ENCODE measurements at places on chromosomes 16 and 17.

- DNase-seq, result no peak
Observed at GRCh38 chr16:17607075-17607509, 136.3 kb upstream of the XYLT1 start.

DNA sequence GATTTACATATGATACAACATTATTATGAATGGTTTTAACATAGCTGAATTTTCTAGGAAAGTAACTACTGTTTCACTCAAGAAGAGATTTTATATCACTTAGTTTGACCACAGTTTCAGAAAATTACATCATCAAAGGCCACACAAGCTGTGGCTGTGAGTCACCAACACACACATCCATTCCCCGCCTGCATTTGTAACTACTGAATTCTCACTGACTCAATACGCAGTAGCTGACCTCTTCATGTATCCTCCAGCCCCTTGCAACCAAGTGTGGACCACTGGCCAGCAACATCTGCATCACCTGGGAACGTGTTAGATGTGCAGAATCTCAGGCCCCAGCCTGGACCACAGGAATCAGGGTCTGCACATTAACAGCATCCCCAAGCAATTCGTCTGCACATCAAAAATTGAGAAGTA is 197.6 kb downstream of the XYLT1 start:
- DNase-seq, result peak; percentile 87

- DNase-seq, result no peak
Observed at GRCh38 chr16:27499659-27500055, 50.1 kb downstream of the GTF3C1 start.

DNA sequence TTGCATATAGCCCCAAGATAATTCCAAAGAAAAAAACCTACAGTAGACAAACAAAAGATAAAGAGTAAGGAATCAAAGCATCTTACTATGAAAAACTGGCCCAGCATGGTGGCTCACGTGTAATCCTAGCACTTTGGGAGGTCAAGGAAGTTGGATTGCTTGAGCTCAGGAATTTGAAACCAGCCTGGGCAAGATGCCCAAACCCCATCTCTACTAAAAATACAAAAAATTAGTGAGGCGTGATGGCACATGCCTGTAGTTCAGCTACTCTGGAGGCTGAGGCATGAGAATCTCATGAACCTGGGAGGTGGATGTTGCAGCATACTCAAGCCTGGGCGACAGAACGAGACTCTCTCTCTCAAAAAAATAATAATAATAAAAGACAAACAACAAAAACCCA is 764.7 kb upstream of the KIF2B start:
- no peak for DNase-seq

DNA sequence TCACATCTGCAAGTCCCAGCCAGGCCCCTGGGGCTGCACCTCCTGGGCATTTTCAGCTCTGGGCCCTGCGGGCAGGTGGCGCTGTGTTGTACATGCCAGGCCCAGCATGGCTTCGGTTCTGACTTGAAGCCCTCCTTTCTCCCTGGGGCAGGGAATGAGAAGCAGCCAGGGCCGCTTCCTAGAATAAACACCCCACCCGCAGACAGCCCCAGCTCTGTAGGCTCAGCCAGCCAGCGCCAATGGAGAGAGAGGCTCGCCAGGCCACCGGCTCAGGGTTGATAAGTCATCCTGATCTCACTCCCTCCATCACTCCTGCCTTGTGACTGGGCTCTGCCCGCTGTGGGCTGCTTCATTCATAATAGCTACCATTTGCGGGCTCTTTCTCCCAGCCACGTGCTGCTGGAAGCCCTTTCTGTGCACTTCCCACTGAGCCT is 6.0 kb upstream of the GLIS2 start:
- no peak for DNase-seq

DNA sequence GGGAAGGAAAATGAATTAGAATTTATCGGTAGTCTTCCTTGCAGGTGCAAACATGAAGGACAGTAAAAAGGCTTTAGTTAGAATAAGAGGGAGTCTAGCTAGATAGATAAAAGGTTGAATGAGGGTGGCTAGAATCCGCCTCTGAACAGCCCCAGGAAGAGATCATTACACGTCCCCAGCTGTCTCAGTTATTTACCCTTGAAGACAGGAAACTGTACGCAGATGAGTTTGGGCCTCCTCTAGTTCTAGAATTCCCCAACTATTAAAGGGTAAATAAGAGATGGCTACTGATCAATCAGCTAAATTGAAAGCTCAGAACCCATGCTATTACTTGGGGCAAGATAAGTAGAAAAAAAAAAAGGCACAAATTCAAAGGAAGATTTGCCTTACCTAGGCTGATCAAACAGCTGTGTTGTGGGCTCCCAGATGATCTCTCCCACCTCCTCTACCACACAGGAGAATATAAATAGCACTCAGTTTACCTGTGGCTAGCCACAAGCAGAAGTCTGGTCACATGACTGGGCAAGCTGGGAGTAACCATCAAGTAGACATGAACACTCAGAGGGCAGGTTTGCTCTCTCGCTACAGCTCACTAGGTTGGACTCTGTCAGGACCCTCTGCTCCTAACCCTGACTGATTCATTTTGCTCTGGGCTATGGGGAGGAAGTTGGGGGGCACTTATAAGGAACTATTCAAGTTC is 17.0 kb downstream of the FAM117A start:
- DNase-seq, result no peak

GRCh38 chr17:15779119-15779518 is 47.0 kb downstream of the TBC1D26 start:
- DNase-seq, result no peak

DNA sequence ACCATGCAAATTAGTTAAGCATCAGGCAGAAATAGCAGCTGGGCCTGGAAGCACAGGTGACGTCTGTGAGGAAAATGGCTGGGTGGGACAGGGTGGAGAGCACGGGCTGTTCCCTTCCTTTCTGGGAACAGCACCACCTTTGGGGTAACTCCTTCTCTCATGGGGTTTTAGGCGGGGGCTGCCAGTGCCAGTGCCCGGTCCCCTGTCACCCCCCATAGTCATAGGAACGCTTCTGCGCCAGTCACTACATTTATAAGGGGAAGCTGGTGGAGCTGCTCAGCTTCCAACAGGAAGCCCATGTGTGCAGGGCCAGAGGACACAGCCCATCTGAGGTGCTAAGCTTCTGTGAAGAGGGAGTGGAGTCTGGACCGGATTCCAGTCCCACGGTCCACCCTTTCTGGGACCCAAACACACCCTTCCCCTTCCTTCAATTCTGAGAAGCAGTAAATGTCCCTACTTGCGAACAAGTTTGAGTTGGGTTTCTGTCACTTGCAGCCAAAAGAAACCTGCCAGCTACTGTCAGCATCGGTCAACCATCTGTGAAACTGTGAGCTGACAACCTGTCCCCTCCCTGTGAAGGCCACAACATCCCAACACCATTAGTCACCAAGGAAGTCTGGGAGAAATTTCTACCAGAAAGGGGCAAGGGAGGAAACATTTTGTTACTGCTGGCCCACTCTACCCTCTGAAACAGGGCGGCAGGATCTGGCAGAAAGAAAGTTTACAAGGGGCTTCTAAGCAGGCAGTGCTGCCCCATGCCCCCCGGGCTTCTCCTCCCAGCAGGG is 86.0 kb upstream of the AMZ2 start:
- no peak for DNase-seq

- DNase-seq, result no peak
Observed at GRCh38 chr17:78307887-78308638, 51.8 kb downstream of the SOCS3 start.

DNA sequence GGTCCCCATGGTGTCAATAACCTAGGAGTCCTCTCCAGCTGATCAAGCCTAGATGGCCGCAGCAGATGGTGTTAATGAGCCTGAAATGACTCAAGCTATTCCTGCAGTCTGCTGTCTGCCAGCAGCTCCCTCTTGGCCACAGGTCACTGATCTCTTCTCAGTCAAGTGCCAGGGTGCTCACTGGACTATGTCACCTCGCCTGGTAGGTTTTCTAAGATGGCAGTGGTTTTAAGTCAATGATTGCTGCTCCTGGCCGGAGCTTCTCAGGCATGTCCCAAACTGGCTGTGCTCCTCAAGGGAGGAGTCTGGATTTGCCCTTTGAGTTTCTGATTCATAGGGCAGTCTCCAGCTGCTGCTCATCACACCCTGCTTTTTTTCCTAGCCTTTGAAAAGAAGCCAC is 58.6 kb upstream of the SHISA6 start:
- no peak for DNase-seq

DNA sequence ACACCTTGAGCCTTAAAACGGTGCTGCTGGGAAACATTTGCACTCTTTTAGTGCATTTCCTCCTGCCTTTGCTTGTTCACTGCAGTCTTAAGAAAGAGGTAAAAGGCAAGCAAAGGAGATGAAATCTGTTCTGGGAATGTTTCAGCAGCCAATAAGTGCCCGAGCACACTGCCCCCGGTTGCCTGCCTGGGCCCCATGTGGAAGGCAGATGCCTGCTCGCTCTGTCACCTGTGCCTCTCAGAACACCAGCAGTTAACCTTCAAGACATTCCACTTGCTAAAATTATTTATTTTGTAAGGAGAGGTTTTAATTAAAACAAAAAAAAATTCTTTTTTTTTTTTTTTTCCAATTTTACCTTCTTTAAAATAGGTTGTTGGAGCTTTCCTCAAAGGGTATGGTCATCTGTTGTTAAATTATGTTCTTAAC is 4.4 kb downstream of the SOX9 start:
- DNase-seq, result no peak
